ENCODE measurements at places on chromosomes 16 and 17.

- DNase-seq: no peak
These were observed 9.4 kb downstream of the CMC2 start for GRCh38 chr16:80997139-80997798.

DNA sequence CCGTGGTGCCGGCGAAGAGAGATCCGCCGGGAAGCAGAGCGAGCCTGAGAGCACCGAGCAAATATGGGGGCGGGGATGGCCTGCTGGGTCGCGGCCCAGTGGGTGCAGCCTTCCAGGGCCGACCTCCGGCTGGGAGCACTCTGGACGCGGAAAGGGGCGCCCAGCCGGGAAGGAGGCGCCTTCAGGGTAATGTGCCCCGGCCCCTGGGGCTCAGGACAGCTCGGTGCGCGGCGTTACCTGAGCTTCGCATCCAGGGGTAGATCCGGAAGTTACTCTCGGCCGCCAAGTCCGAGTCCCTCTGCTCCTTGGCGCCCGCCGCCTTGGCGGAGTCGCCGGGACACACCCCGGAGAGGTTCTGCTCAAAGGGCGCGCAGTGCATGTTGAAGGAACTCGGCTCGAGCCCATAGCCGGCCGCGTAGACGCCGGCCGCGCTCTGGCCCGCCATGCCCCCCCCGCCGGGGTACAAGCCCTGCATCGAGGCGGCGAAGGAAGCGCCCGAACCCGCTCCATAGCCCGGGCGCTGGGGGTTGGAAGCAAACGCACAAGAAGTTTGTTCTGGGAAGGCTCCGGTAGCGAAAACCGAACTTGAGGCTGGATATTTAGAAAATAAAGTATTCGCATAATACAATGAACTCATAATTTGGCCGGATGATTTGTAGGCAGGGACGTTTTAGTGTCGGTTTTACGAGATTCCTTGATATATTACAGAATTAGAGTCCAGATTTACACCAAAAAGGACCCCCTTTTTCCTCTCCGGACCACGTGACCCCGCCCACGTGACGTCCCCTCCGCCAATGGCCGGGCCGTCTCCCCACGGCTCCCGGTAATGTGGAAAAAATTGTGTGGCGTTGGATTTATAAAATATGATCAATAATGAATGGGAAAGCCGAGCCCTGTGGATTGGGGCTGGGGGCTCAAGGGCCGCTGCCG, at the start of gene HOXB7:
Gene HOXB7 (minus strand): TSS at position 736 of the 930 bp plus-strand sequence. CDS start 99 bp downstream, at position 637.
- DNase-seq: no peak

GRCh38 chr17:83119987-83120864, 40.8 kb downstream of the METRNL start:
- no peak for DNase-seq

DNA sequence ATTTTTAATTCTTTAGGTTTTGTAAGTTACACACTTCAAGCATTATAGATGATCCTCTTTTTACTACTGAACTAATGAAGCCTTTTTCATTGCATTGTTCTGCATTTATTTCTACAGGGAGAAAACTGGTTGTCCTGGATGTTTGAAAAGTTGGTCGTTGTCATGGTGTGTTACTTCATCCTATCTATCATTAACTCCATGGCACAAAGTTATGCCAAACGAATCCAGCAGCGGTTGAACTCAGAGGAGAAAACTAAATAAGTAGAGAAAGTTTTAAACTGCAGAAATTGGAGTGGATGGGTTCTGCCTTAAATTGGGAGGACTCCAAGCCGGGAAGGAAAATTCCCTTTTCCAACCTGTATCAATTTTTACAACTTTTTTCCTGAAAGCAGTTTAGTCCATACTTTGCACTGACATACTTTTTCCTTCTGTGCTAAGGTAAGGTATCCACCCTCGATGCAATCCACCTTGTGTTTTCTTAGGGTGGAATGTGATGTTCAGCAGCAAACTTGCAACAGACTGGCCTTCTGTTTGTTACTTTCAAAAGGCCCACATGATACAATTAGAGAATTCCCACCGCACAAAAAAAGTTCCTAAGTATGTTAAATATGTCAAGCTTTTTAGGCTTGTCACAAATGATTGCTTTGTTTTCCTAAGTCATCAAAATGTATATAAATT, 53.0 kb downstream of the TUBD1 start:
- DNase-seq: no peak

GRCh38 chr17:83107656-83108048, 28.2 kb downstream of the METRNL start:
- DNase-seq: no peak

- no peak for DNase-seq
These were observed 25.4 kb upstream of the ARHGAP23 start for GRCh38 chr17:38402897-38403296.

DNA sequence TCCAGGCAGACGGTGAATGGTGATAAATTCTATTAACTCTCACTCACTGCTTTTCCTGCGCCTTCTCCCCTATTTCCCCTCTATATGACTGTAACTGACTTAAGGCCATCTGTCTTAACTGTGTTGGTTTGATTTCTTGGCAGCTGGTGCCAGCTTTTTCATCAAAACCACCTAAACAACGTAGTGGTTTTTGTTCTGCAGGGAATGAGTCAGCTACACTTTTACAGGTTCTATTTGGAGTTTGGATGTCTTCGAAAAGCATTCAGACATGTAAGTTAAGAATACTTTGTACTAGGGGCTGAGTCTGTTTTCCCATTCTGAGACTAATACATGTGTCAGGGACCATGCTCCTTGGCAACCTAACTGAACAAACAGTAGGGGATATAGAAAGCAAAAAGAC, 8.5 kb downstream of the REXO5 start:
- no peak for DNase-seq

GRCh38 chr17:77054936-77055335, 85.8 kb upstream of the SEC14L1 start:
- no peak for DNase-seq

DNA sequence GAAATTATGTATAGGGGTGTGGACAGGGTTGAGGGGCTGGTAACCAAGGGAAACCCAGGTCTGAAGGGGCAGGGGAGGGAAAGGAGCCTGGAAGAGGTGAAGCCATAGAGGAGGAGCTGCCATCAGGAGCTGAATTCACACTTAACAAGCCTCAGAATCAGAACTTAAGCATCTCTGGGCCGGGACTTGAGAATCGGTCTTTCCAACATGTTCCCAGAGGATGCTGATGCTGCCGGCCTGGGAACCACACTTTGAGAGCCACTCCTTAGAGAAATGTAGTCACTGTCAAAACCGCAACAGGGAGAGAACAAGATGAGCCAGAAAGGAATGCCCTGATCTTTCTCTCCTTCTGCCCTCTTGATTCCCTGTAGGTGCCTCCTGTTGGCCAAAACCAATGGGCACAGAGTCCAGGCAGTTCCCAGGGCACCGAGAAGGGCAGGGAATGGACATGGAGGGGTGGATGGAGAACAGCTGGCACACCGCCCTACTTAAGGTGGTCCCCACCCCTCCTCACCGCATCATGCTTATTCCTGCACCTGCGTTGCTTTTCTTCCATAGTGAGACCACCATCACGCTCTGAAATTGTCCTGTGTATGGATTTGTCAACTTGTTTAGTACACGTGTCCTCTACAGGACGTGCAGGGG, 88.5 kb downstream of the GSG1L start:
- DNase-seq: no peak

DNA sequence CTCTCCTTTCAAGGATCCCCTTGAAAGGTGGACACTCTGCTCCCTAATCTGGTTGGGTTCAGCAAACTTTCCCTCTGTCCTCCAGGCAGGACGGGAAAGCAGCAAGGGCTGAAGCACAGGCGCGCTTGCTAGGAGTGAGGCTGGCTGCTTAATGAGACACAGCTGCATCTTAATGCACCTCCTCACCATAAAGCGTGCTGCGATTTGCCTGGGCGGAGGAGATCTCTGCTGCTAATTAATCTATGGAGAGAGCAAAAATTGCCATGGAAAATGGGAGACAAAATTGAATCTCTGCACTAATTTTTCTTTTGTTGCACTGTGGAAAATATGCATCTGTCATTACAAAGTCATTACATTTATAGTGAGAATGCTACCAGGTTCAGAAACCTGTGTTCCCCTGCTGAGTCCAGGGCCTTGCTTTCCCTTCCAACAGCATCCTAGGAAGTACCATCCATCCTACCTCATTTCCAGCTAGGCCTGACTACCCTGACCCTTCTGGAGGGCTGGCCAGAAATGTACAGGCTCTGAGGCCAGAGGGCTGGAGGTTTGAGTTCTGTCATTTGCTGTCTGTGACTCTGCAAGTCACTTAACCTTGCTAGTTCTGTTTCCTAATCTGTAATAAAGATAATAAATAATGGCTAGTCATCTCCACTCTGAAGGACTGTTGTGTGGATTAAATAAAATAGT, 43.5 kb upstream of the BCAR1 start:
- DNase-seq: no peak

DNA sequence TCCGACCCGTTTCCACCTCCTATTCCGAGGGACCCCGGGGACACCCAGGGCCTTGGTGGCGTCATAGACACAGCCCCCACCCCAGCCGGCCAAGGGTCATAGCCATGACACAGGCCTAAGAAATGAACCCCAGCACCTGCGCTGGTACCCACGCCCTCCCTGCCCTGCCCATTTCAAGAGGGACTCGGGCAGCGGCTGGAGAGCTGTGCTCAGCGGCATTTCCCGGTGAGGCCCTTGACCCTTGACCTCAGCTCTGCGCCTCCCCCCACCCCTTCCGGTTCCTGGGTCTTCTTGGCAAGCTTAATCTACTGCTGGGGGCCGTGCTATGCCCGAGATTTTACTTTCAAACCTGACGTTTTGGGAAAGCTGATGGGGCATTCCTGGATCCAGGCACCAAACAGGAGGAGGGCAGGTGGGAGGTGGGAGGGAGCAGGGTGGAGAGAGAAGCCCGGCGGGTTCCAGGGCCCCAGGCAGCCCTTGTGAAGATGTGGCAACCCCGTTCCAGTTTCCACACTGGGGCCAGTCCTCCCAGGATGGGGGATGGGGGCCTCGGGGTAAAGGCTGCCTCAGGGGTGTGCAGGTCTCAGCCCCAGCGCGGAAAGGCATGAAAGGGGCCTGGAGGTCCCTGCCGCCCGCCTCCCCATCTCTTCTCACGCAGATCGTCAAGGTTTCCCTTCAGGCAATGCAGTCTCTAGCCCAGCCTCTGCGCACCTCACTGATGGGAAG, at the start of gene SLC22A31:
Gene SLC22A31 (minus strand): TSS at position 414 of the 726 bp plus-strand sequence. CDS start 36 bp downstream, at position 378.
- no peak for DNase-seq

- no peak for DNase-seq
These were observed 11.5 kb upstream of the CEP112 start for GRCh38 chr17:66203274-66204015.

DNA sequence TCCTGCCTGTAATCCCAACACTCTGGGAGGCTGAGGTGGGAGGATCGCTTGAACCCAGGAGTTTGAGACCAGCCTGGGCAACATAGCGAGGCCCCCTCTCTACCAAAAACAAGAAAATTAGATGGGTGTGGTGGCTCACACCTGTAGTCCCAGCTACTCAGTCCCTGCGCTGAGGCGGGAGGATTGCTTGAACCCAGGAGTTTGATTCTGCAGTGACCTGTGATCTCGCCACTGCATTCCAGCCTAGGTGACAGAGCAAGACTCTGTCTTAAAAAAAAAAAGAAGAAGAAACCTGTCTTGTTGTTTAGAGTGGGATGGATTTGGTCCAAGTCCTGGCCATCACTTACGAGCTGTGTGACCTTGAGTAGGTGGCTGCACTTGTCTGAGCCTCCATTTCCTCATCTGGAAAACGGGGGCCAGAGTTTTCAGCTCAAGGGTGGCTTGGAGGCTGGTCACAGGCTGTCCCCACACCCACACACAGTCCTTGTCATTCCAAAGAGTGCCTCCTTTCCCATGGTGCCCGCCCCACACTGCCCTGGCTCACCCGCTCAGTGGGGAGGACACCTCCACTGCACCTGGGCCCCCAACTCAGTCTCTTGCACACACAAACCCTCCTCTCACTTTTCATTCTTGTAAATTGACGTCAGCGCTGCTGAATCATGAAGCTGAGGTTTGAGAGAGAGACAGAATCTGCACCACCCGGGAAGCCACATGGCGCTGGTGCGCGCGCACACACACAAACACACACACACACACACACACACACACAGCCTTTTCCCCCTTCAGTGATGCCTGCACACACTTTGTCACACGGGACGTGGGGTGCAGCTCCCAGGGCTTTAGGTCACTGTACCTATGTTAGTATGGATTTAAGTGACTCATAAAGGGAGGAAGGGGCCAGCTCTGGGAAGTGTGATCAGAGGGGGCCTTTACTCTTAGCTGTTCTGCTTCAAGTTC, 4.2 kb downstream of the SOCS1 start:
- peak; percentile 64 for DNase-seq

Measured in stimulated activated CD8-positive, alpha-beta memory T cell treated with anti-CD3 and anti-CD28 coated beads, Interleukin-7, amount 100 ng/mL, for 1 hour (primary cell).